ENCODE measurements at places on chromosomes 16 and 17.

DNA sequence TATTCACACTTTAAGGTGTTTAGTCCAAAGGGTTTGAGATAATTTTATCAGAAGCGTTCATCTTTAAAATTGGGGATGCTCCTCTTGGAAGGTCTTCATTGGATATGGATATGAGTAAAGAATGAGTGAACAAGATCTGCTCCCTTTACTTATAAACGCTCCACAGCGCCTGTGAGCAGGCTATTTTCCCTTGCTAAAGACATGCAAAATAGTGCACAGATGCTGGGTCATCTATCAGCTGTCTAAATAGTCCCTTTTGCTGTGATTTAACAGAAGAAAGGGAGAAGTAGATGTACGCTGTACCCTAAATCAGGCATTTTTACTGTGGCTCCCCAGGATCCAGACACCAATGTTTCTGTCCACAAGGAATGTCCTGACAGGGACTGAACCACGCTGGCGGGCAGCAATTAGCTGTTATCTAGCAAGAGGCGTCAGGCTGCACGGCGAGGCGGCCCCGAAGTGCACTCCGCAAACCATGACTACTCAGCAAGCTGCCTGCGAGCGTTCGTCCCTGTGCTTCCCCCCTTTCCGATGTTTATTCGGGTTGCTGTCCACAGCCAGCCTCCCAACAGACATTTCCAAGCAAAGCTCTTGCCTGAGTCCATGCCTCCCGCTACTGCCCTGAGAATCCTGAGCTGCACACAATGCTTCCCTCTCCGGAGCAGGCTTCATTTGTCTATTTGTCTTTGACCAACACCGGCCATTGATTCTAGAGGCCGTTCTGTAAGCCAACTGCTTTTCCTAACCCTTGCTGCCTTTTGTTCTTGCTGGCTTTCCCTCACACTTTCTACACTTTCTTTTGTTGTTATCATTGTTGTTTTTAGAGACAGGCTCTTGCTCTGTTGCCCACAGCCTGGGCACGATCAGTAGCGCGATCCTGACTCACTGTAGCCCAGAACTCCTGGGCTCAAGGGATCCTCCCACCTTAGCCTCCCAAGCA, 55.7 kb upstream of the CNEP1R1 start:
- DNase-seq: peak; percentile 29

DNA sequence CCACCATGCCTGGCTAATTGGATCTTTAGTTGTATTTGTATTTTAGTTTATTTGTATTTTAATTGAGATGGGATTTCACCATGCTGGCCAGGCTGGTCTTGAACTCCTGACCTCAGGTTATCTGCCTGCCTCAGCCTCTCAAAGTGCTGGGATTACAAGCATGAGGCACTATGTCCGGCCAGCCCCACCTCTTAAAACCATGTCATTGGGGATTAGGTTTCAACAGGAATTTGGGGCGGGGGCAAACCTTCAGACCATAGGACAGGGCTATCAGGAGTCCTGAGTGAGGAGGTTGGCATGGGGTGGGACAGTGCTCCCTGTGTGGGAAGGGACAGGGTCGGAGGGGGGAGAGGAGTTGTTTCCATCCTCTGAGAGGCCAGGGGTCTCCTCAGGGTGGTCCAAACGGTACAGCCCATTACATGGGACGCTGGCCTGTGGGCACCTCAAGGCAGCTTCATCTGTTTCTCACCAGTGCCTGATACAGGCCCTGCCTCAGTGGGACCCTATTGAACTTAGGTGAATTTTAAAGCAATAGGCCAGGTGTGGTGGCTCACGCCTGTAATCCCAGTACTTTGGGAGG, 21.6 kb downstream of the GAA start:
- no peak for DNase-seq

DNA sequence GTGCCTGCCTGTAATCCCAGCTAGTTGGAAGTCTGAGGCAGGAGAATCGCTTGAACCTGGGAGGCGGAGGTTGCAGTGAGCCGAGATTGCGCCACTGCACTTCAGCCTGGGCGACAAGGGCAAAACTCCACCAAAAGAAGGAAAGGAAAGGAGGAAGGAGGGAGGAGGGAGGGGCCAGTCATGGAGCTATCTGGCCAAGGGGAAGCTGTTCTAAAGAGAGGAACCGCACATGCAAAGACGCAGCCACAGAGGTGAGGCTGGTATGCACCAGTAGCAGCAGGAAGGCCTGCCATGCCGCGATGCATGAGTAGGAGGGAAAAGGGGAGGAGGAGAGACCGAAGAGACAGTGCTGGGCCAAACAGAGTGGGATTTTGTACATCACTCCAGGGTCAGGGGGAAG, 35.9 kb downstream of the HSBP1 start:
- no peak for DNase-seq

GRCh38 chr17:1070411-1070810, 73.5 kb downstream of the TIMM22 start:
- DNase-seq: no peak

DNA sequence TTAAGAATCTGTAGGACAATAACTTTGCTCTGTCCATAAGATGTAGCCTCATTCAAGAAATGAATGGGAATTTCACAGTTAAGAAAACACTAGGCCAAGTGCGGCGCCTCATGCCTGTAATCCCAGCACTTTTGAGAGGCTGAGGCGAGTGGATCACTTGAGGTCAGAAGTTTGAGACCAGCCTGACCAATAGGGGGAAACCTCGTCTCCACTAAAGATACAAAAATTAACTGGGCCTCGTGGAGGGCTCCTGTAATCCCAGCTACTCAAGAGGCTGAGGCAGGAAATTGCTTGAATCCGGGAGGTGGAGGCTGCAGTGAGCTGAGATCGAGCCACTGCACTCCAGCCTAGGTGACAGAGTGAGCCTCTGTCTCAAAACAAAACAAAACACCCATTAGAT, 19.9 kb upstream of the RSL1D1 start:
- no peak for DNase-seq

- no peak for DNase-seq
Measured at GRCh38 chr16:31352376-31353115, 2.4 kb upstream of the ITGAX start.

GRCh38 chr16:54878301-54878700, 52.4 kb upstream of the IRX5 start:
- no peak for DNase-seq

DNA sequence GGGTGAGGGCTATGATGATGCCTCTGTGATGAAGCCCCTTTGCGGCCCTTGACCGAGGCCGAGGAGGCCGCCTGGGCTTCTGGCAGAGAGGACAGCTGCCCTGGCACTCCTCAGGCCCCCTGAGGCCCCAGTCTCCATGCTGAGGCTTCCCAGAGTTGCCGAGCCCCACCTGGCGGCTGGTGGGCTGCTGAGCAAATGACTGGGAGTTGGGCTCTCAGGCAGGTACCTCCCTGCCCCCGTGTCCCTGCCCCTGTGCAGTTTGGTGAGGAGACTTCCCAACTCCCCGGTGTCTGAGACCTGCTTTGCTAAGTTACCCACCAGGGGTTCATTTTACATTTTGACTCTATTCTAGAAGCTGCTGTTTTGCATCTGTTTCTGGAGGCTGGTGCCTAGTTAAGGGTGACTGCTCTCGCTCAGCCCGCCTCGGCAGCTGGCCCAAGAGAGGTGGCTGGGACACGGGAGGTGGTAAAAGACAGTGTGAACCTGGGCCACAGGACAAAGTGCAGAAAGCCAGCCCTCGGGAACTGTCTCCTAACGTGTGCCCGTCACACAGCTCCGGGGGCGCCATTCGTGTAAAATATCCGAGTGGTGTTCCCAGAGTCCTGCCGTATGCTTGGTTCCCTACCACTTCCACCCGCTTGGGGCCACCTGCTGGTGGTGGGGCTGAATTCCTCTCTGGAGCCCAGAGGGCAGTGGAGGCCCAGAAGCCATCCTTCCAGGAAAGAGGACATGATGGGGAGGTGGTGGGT, 134.5 kb downstream of the RAB11FIP4 start:
- peak; percentile 61 for DNase-seq

GRCh38 chr16:25625620-25626019, 66.1 kb upstream of the HS3ST4 start:
- no peak for DNase-seq

DNA sequence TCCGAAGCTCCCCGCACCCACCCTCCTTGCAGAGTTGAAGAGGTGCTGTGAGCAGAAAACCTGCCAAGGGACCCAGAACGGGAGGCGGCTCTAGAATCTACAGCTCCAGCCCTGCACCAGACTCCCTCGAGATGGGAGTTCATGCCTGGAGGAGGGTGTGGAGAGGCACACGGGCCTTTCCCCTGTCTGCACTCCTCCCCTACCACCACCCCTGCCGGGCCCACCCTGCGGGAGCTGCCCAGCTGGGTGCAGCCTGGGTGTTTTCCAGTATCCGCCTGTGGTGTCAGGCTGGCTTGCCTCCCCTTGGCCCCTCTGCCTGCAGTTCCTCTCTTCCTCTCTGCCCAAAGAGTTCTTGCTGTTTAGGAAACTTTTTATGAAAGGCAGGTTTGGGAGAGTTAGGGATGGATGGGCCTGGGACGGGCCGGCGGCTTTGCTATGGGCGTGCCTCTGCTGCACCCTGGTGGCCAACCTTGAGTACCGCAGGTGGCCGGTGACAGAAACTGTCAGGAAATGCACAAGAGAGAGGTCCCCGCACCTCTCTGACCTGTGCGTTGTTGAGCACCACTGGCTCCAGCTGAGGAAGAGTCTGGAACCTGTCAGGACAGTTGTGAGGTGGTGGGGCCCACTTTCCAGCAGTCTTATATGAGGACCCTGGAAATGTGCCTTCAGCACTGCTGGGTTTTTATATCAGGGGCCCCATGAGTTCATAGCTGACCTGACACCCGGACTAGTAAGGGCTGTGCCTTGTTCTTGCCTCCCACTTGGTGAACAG, 354.1 kb downstream of the SEC14L1 start:
- peak; percentile 92 for DNase-seq

GRCh38 chr16:70151391-70151790, 22.2 kb upstream of the CLEC18C start:
- peak; percentile 20 for DNase-seq

- no peak for DNase-seq
Measured at GRCh38 chr17:47064684-47065083, 85.6 kb upstream of the RPRML start.

- no peak for DNase-seq
Measured at GRCh38 chr17:70355185-70355584, 185.9 kb downstream of the KCNJ2 start.

DNA sequence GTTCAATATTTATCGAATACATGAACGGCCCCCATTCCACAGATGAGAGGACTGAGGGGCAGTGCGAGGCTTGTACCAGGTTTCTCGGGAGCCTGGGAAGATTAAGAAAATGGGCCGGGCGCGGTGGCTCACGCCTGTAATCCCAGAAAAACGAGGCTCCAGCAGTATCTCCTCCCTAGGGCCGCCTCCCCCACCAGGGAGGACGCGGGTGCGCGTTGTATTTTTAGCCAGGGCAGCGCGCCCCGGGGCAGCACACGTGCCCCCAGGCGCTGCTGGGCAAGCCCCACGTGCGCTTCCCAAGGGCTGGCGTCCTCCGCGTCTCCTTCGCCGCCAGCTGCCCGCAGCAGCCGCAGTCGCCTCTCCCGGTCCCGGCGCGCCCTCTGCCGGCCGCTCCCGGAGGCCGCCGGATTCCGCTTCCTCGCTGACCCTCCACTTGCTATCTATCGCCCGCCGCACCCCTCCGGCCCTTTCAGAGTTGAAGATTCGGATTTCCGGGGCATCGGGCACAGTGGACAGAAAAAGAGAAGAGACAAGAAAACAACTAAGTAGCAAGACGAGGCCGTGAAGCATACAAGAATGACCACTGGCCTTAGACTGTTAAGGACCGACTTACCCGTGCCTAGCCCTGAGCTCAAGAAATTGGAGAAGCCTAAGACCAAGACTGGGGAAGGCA, 1.9 kb upstream of the YBX2 start:
- peak; percentile 93 for DNase-seq

- DNase-seq: no peak
Measured at GRCh38 chr16:67089101-67089500, 20.6 kb upstream of the PHAF1 start.

GRCh38 chr17:57644326-57644725, 100.8 kb downstream of the CCDC182 start:
- DNase-seq: no peak

DNA sequence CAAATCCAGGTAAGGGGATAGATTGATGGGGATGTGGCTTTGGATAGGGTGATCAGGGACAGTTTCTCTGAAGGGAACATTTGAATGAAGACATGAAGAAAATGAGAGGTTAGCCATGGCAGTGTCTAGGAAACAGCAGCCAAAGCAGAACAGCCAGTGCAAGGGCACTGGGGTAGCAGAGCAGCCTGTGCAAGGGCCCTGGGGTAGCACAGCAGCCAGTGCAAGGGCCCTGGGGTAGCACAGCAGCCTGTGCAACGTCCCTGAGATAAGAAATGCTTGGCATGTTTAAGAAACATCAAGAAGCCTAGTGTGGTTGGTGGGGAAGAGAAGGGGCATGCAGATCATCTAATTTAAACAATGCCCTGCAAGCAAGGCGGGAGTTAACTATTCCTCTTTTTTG, 128.5 kb downstream of the IRX5 start:
- no peak for DNase-seq

DNA sequence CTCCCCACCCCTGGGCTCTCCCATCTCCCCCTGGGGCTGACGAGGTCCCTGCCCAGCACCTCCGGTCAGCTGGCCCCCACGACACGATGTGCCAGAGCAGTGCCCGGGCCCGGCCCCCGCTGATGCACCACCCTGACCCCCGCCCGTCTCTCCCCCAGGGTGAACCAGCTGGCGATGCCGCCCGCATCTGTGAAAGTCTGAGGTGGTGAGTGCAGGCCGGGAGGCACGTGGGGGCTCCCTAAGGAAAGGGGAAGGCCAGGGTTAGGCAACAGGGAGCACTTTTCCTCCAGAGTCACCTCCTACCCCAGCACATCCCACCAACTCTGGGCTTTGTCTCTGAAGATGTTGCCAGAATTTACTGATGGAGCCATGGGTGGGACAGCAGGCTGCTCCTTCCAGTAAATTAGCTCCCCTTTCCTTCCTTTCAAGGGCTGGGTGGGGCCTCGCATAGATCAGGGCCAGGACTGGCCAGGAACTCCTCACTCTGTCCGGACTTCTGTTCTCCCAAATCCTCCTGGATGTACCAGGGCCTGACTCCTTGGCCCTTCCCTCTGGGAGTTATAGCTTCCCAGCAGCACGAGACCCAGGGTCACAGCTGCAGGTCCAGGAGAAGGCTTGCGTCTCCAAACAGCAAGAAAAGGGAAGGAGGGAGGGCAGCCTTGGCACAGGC, 18.3 kb downstream of the MYBBP1A start:
- DNase-seq: peak; percentile 54

GRCh38 chr16:687499-687898, 2.7 kb downstream of the WDR24 start:
- DNase-seq: no peak

- DNase-seq: peak; percentile 39
Measured at GRCh38 chr16:4625560-4626159, 1.0 kb downstream of the MGRN1 start.

GRCh38 chr17:47295037-47295873, 28.5 kb upstream of the EFCAB13 start:
- DNase-seq: no peak

GRCh38 chr17:41909088-41909487, 9.7 kb downstream of the ACLY start:
- no peak for DNase-seq

GRCh38 chr17:76570877-76571471, 14.7 kb downstream of the ST6GALNAC2 start:
- no peak for DNase-seq

GRCh38 chr17:48198950-48199541, 91.5 kb downstream of the SNX11 start:
- DNase-seq: no peak

GRCh38 chr17:68321556-68321954, 30.3 kb downstream of the ARSG start:
- no peak for DNase-seq

Measured in AG20443 (cell line).